ENCODE measurements at places on chromosomes 1 and 21. TPM values are rescaled to one million over a fixed set of nuclear protein-coding genes. Genes with fewer than 3 reads are reported as not detected.

The IGFN1 gene
- total RNA-seq, result 1.9 TPM

The KLHL21 gene
- total RNA-seq, result 9.2 TPM

The HSD3B2 gene
- total RNA-seq, result not detected

The PRELP gene
- total RNA-seq, result not detected

The GART gene
- total RNA-seq, result 70.3 TPM

The SPRR2F gene
- total RNA-seq, result not detected

The LCE3D gene
- total RNA-seq, result not detected

The GBP7 gene
- not detected for total RNA-seq

The SLC44A3 gene
- total RNA-seq, result 129 TPM

The MARK1 gene
- 105 TPM for total RNA-seq
